ENCODE measurements at places on chromosomes 12 and 14.

DNA sequence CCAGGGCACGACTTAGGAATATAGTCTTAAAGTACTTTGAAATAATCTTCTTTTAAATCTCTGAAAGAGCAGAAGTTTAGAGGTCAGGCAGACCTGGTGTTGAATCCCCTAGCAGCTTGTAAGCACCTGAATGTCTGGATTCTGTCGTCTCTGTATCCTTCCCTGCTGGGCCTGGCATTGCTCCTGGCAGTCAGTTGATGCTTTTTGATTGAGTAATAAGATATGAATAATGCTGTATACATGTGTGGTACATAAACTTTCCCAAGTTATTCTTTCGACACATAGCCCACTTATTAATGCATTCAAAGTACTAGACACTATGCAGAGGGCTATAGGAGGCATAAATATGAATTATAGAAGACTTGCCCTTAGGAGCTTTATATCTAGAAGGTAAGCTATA lies 31.4 kb downstream of the EVL start:
- no peak for DNase-seq

- DNase-seq: no peak
These were observed 48.7 kb upstream of the ABCC9 start for GRCh38 chr12:21989819-21990412.

DNA sequence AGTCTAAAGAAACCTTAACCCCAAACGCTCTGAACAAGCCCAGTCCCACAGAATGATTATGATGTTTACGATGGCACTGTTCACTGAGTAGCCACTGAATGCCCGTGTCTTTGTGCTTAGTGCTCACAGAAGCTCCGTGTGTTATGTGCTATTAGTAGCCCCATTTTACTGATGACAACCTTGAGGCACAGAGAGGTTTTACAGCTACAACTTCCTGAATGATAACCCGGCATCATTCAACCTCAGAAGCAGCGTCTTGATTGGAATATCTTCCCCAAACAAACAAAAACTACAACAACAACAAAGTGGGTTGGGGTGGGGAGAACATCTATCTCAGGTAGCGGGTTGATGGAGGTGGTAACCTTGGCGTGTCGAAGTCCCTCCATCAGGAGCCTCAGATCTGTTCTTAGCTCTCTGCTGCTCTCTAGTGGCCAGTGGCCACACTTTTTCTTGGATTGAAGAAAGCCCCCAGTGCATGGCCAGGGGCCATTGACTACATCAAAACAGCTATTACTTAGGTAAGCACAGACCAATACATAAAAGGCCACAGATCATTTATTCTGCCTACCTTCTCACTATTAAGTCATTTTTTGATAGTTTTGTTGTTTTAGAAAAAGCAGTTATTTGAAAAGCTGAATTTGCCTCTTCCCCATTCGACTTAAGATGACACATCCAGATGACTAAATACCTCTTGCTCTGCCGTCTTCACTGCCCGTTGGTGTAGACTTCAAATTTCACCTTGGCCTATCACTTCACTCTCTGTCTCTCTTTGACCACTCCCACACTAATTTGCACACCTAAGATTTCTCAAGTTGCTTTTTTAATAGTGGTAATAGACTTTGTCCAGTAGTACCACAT lies 376.9 kb downstream of the GALC start:
- DNase-seq: peak; percentile 42

- no peak for DNase-seq
These were observed 1.8 kb downstream of the LRP6 start for GRCh38 chr12:12265035-12265434.
